ENCODE measurements at places on chromosomes 2 and 18.

DNA sequence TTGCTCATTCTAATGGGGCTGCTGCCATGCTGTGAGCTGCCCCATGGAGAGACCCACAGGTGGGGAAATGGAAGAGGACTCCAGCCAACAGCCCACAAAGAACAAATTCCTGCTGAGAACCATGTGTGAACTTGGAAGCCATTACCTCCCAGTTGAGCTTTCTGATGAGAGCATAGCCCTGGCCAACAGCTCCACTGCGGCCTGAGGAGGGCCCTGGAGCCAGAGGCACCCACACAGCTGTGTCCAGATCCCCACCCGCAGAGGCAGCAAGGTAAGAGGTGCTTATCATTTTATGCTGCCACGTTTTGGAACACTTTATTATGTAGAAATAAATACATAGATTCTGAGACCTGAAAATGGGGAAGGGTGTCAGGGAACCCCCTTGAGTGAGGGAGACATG is 44.2 kb upstream of the OTOS start:
- no peak for DNase-seq

- no peak for DNase-seq
Measured at GRCh38 chr18:48490641-48491293, 48.1 kb upstream of the CTIF start.

GRCh38 chr2:23707096-23707495 is 219.8 kb downstream of the ATAD2B start:
- no peak for DNase-seq

GRCh38 chr2:121334581-121335293 is 49.7 kb upstream of the TFCP2L1 start:
- no peak for DNase-seq

GRCh38 chr2:178530625-178531142 is 50.4 kb downstream of the PLEKHA3 start:
- no peak for DNase-seq

- no peak for DNase-seq
Measured at GRCh38 chr2:19685731-19686130, 216.1 kb downstream of the TTC32 start.

DNA sequence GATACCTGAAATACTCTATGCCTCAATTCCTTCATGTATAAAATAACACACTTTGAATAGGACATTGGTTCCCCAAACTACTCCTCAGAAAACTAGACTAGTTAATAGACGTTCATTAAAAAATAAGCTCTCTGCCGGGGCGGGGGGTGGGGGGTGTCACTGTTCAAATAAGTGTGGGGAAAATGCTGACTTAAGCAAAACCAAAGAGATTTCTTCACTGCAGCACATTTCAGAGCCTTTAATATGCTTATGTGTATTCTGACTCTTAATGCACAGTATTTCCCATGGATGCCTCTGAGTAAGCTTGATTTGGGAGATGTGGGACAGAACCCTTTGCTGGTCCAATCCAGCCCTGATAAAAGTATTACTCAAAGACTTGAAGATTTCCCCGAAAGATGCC is 93.2 kb downstream of the LYPD6 start:
- no peak for DNase-seq

GRCh38 chr18:33034945-33035344 is 262.1 kb upstream of the KLHL14 start:
- DNase-seq, result no peak

DNA sequence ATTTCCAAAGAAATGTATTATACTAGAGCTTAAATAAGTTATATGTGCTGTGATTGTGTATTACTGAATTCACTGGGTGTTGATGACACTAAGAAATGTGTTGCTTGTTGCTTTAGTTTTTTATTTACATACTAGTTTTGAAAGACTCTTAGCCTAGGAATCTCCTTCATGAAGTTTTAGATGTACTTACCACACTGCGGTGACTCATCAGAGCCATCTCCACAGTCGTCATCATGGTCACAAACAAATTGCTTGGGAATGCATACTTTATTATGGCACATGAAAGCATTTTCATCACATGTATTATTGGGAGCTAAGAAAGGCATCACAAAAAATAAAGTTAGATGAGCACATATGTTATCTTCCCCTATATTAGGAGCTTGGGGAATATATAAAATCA is 1624.2 kb downstream of the LRP1B start:
- DNase-seq, result no peak

GRCh38 chr2:188785490-188785889 is 188.7 kb upstream of the COL3A1 start:
- no peak for DNase-seq

GRCh38 chr2:126750506-126750905 is 94.5 kb downstream of the GYPC start:
- DNase-seq, result no peak

DNA sequence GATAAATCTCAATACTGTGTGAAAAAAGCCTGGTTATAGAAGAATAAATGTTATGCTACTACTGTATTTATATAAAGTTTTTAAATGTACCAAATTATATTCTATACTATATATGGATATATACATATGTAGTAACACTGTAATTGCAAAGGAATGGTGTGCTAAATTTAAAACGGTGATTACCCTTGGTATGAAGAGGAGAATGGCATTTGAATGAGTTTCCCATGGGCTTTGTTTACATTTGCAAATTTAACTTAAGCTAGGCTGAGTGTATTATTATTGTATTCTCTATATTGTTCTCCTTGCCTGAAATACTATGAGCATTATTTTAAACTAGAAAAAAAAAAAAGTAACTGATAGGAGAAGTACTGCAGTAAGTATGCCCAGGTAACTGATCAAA is 4.7 kb upstream of the SP3 start:
- DNase-seq, result no peak

Measured in activated gamma-delta T cell (primary cell).